Activated naive CD4-positive, alpha-beta T cell treated with anti-CD3 and anti-CD28 coated beads for 36 hours (primary cell): ENCODE measurements at places on chromosomes 4 and X.

GRCh38 chr4:140344101-140344500 is 29.3 kb upstream of the SCOC start:
- no peak for DNase-seq

GRCh38 chr4:105092356-105092755 is 54.3 kb upstream of the TET2 start:
- DNase-seq = no peak

GRCh38 chr4:95949136-95949765 is 109.4 kb downstream of the PDHA2 start:
- no peak for DNase-seq

DNA sequence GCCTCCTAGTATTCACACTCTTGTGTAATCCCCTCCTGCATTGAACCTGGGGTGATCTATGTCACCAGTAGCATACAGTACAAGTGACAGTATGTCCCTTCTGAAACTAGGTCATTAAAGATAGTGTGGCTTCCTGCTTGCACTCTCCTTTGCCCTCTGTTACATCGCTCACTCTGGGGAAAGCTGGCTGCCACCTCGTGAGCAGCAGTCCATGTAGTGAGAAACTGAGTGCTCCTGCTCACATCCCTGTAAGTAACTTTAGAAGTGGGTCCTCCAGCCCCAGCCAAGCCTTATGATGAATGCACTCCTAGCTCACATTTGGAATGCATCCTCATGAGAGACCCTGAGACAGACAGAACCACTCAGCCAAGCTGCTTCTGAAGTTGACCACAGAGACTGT is 89.8 kb upstream of the TNIP3 start:
- no peak for DNase-seq

GRCh38 chr4:121900132-121900983 is 30.1 kb upstream of the BBS7 start:
- DNase-seq = peak; percentile 79

- DNase-seq = no peak
Observed at GRCh38 chr4:174467107-174467506, 55.2 kb downstream of the HPGD start.
